ENCODE measurements at places on chromosomes 11 and 22.

GRCh38 chr11:71326328-71326940, 74.1 kb upstream of the SHANK2 start:
- DNase-seq, result no peak

- DNase-seq, result no peak
Observed at GRCh38 chr11:1750840-1751530, 590 bp upstream of the IFITM10 start.

DNA sequence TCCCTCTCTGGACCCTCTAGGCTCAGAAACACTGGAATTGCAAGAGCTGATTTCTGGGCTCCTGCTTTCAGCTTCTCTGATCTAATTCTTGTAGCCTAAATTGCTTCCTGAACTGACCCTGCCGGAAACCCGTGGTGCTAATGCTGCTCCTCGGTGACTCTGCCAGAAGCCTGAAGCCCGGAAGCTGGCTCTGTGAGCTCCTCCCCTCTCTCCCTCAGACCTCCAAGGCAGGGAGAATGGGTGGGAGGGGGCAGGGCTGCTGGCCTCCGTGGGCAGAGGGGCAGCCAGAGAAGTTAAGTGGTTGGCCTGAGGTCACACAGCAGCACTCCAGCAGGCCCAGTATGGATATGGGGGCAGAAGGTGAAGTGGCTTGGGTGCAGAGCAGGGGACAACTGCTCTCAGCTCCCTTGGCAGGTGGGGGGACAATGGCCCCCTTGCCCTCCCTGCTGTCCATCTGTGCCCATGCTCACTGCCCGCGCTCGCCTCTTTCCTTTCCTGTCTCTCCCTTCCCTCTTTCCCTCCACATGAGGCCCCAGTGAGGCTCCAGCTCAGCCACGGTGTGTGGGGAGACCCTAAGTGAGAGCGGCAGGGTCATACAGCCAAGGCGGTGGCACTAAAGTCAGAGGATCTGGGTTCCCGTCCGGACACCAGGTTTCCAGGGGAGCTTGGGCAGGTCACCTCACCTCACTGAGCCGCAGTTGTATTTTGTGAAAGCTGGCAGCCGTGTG, 16.2 kb downstream of the CAPN5 start:
- DNase-seq, result no peak

DNA sequence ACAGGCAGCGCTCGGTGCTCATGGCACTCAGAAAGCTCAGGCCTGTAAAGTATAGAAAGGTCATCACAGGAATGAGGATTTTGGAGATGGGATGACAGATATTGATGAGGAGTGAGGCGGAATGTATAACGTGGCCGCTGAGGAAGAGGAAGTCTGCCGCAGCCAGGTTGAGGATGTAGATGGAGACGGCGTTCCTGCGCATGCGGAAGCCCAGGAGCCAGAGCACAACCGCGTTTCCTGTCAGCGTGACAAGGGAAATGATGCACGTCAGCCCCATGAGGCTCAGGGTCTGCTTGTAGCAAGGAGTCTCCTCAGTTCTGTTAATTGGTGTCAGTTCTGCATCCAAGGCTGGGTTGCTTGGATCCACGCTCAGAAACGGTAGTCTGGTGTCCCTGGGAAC, 33.1 kb upstream of the MRGPRX1 start:
- DNase-seq, result no peak

DNA sequence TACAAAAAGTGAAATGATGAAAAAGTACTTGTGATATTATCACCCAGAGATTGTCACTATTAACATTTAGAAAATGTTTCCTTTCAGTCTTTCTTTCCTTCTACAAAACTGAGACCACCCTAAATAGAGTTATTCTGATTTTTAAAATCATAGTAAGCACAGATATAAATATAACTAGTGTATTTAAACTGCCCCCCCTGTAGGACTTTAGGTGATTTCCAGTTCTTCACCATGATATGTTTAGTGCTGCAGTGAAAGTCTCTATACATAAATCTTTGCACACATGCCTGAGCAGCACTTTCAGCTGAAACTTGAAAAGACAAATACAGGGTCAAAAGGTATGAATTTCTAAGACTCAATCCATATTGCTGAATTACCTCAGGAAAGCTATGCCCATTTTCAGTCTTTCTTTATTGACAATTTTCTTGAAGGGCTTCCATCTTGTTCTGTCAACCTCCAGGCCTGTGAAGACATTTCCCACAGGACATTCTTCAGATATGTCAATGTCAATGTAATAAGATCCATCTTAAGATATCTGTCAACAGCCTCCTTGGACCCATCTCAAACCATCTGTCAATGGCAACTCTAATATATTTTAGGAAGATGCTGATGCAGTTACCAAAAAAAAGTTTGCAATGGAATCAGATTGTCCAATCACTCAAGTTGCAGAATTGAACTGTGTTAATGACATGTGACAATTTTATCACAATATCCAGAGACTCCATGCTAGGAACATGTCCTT, 30.8 kb upstream of the LDLRAD3 start:
- no peak for DNase-seq

DNA sequence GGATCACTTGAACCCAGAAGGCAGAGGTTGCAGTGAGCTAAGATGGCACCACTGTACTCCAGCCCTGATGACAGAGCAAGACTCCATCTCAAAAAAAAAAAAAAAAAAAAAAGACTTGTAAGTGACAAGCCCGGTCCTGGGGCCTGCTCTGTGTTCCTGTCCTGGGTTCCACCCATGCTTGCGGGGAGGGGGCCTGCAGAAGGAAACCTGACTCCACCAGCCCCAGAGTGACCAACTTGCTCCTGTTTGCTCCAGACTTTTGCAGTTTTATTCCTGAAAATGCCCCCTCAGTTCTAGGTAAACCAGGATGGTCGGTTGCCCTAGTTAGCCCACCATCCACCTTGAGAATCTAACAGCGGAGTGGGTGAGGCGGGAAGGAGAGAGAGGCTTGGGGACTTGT, 10.1 kb upstream of the LRP5 start:
- no peak for DNase-seq

GRCh38 chr11:44005063-44005701, 42.6 kb upstream of the ACCSL start:
- DNase-seq, result no peak

- DNase-seq, result no peak
Observed at GRCh38 chr11:16953663-16954062, 60.6 kb downstream of the PLEKHA7 start.

DNA sequence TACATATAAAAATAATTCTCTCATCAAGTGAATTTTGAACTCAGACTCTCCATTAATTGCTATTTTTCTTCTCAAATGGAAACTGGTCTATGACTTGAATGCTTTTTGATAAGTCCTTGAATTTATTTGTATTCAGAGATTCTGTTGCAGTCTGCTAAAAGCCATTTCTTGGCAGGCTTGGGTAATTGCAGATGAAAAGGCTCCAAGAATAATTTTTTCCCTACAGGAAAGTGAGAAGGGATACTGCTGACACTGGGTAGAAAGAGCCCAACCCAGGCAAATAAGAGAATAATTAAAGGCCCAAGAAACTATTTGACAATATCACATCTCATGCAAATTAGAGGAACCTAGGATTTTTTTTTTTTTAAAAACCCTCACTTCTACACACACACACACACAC, 246.5 kb upstream of the DDI1 start:
- no peak for DNase-seq

DNA sequence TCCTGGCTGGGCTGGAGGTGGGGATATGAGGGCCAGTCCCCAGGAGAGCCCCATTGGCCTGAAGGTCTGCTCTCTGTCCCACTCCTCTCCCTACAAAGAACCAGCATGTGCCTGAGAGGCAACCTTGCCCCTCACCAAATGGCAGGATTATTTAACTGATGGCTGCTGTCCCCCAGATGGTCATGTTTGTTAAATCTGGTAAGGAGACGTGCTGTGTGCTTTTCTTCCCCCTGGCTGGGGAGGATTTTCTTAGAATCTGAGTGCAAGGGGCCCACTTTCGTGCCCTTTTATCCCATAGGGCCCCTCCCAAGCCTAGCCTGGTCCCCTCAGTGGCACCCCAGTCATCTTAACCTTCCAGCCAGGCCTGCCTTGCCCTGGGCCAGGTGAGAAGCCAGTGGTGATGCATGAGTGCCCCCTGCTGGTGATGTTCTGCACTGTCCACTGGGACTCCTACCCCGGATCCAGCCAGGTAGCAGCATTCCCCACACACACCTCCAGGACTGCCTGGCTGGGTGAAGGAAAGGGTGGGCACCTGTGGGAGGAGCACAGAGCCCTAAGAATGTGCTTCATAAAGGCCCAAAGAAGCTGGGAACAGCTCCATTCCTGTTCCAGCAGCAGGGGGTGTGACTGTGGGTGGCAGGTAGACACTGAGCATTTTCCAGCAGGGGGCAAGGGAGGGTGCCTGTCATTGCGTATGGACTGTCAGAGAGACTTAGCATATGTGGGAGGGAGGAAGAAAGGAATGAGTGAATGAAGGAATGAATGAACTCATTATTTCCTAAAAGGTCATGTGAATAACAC, 28.9 kb downstream of the MFNG start:
- peak; percentile 76 for DNase-seq

GRCh38 chr22:40415531-40416266, 45.3 kb downstream of the SGSM3 start:
- DNase-seq, result peak; percentile 39

DNA sequence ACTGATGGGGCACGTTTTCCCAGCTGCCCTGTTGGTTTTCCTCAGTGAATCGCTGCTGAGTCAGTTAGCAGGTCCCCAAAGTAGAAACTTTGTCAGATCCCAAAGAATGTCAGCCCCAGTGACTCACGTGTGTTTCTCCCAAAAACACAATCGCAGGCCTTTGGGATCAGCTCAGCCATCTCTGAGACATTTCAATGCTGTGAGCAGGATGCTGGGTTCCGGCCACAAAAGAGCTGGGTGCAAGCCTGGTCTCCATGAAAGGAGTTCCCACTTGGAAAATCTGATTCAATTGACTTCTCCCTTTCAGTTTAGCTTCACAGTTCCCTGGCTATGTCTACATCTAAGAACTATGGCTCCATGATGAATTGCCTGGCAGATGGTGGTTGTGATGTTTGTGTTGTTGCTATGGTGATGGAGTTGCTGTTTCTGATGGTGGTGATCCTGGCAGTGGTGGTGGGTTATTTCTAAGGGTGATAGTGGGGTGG, 28.0 kb downstream of the MYEOV start:
- DNase-seq, result no peak

DNA sequence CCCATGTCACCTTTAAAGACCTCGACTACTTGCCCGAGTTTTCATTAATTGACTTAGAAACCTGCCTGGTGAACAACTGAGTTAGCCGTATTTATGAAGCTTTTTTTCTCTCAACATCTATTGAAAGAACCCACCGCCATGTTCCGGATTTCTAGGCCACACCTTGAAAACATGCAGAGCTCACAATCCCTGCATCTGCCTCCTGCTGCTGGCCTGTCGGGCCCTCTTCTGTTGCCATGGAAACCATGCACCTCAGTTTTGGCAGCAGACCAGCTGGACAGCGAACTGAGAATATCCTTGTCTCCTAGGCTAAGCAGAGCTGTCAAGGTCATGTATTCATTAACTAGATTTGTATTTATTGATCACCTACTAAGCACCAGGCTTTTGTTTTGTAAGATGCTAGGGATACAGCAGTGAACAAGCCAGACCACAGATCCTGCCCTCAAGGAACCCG, 4.3 kb upstream of the PATZ1 start:
- DNase-seq, result no peak

DNA sequence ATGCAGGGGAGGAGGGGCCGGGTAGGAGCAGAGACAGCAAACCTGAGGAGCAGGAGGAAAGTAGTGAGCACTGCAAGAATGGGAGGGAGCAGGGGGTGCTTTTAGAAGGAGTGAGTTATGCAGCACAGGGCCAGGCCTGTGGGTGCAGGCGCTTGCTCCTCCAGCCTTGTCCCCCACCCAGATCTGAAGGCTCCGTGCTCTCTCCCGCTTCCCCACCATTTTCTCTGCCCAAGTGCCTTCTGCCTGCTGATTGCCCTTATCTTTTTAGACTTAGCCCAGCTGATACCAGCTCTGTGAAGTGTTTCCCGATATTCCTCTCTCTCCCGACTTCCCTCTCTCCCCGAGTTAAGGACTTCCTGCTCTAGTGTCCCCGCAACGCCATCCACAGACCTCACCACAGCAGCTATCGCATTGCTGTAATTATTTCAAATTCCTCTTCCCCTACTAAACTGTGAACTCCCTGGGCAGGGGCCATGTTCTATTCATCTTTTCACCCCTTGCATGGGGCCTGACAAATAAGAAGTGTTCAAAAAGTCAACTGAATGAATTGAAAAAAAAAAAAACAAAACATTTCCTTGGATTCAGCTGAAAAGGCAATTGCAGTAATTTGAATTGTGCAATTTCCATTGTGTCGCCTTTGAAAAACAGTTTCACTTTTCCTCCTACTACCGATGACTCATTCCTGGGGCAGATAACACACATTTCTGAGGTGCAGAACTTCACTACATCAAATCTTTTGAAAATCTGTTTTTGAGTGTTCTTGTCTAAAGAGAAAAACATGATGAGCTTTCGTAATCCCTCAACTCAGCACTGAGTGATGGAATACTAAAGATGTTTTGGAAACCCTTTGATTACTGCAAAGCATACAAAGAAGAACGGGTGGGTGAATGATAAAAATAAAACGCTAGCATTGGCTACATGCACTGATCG, 69.7 kb upstream of the BMAL1 start:
- DNase-seq, result no peak

GRCh38 chr22:33162196-33162595, 104.0 kb upstream of the SYN3 start:
- DNase-seq, result no peak

DNA sequence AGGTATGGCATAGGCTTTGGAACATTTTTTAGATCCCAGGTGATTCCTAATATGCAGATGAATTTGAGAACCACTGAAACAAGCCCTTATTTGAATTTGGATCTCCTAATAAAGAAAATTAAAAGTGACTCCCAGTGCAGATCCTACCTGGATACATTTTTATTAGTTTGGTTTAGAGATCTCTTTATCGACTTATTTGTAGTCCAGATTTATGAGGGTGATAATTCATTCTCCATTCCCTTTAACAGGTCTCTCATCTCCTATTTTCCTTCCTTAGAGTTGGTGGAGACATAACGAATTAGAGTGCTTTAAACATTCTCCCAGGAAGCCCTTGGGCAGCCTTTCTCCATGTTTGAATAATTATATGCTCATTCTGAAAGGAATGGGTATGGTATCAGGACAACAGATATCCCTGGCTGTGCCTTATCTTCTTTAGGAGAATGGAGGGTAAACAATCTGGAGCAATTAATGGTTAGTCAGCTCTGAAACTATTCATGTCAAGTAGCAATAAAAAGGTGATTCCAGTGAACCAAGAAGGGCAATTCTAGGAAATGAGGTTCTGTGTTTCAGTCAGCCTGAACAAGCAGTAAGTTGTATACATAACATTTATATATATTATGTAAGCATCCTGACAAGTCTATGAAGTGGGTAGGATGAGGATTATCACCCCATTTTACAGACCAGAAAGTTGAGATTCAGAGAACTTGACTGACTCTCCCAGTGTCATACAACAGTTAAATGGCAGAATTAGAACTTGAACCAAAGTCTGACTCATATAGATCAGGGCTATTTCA, 53.9 kb upstream of the RCE1 start:
- no peak for DNase-seq

- DNase-seq, result no peak
Observed at GRCh38 chr11:117170210-117170609, 8.3 kb upstream of the SIDT2 start.

Data from naive B cell (primary cell).